Stimulated activated CD8-positive, alpha-beta memory T cell treated with anti-CD3 and anti-CD28 coated beads, Interleukin-4, amount 100 ng/mL, for 4 hours (primary cell): ENCODE measurements at places on chromosomes 1 and 21.

GRCh38 chr1:235933017-235933765 is 66.5 kb upstream of the LYST start:
- DNase-seq: no peak

DNA sequence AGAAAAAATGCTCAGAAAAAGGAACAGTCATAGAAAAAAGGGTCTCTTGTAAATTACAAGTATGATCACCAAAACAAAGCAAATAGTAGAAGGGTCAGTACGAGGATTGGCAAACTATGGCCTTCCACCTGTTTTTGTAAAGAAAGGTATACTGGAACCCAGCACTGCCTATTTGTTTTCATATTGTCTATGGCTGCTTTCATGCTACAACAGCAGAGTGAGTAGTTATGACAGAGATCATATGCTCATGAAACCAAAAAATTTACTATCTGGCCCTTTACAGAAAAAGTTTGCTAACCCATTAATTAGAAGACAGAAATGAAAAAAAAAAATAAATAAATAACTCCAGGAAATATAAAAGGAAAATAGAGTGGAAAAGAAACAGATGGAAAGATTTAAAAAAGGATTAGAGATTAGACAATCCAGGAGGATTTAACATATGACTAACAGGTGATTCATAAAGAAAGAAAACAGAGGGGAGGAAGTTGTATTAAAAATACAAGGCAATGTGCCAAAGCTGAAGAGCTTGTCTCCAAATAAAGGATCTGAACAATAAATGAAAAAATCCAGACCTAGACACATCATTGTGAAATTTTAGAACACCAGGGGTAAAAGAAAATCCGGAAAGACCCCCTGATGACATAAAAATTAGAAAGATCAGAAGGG is 108.5 kb upstream of the SERTAD4 start:
- DNase-seq: no peak

GRCh38 chr1:151720554-151720953 is 768 bp upstream of the RIIAD1 start:
- no peak for DNase-seq

GRCh38 chr1:61182049-61182448 is 99.7 kb downstream of the NFIA start:
- DNase-seq: no peak

- no peak for DNase-seq
Measured at GRCh38 chr1:235203428-235203827, 42.4 kb upstream of the RBM34 start.

GRCh38 chr1:101288491-101288944 is 51.7 kb downstream of the S1PR1 start:
- DNase-seq: peak; percentile 39

- DNase-seq: no peak
Measured at GRCh38 chr1:224780736-224781135, 148.7 kb upstream of the DNAH14 start.

DNA sequence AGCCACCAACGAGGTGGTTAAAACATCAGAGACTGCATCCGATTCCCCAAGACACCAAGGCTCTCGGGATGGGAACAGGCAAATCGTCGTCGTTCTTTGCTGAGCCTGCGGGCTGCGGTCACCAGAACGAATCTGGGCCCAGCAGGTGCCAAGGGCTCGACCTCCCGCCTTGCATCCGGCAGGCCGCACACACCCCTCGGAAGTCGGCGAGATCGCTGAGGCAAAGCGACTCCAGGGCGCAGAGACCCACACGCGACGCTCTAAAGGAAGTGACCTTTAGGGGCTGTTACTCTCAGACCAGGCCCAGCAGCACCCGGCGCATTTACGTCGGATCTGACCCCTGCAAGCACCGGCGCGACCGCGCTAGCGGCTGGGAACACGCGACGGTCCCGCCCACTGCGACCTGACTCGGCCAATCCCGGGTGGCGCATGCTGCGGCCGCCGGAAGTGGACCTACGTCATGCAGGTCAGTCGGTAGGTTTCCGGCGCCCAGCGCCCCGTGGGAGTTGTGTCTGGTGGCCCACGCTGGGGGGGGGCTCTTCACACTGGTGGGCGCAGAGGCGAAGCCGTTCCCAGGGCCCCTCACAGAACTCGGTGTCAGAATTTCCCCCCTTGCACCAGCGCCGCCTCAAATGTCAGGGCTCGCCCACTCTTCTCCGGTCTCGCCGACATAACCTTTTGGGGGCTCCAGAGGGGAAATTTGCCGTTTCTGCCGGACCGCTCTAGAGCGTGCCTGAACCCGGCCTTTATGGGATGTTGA is 7.5 kb upstream of the PARK7 start:
- DNase-seq: peak; percentile 96

GRCh38 chr1:155871390-155871789 is 12.0 kb downstream of the SYT11 start:
- DNase-seq: no peak

DNA sequence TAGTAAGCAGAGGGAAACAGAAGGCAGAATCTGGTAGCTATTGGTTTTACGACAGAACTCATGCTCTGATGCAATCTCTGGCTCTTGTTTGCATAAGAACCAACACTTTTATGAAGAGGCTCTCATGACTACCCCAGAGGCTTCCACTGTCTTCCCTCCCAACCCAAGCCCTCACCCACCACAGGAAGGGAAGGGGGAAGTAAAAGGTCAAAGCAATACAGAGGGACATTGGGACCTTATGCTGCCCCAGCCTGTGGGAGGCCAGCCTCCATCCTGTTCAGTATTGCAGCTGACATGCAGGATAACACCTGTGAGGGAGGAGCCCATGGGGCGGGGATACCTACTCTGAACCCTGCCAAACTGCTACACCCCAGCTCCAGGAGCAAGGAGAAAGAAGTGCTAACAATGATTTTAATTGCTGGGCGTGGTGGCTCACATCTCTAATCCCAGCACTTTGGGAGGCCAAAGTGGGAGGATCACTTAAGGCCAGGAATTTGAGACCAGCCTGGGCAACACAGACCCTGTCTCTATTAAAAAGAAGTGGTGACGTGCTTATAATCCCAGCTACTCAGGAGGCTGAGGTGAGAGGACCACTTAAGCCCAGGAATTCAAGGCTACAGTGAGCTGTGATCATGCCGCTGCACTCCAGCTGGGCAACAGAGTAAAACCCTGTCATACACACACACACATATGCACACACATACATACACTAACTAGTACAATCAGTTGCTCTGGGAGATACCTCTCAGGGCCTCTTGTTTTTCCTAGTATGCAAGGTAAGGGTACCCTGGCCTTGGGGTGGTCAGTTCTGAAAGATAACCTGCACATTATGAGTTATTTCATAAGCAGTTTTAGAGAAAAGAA is 9.5 kb downstream of the MR1 start:
- no peak for DNase-seq

DNA sequence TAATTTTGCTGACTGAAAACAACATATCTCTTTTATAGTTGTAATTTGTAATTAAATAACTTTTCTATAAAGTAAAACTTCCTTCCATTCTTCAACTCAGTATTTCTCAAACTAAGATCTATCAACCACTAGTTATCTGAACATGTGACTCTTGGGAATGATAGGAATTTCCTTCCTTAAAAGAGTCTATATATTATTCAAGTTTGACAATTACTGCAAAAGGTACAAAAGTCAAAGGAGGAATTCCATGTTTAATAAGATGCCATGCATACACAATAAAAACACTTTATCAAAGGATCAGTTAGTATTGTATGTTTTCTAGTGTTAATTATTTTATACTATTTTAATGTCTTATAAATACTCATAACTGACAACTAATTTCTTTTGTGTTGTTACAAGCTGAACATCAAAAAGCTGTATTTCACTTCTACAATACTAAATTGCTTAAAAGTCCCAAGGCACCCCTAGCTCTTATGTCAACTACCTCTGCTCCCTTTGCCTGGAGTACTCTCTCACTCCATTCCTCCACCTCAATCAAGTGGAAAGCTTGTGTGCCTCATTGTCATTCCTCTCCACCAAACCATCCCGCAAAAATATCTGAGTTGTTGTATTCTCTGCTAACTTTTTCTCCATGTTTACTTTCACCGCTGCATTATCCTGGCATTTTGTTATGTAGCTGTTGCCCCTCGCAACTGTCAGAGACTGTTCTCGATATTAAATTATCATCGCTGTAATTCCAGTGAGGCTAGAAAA is 67.9 kb downstream of the SLC44A5 start:
- DNase-seq: no peak

- no peak for DNase-seq
Measured at GRCh38 chr1:155137154-155137949, 1.7 kb downstream of the SLC50A1 start.
